ENCODE measurements at places on chromosomes 5 and 9.
A peak's percentile ranks its signal among the peaks of the same experiment; 100 is the strongest.

- no peak for ATAC-seq
Observed at GRCh38 chr9:101270302-101270701, 114.5 kb downstream of the BAAT start.

DNA sequence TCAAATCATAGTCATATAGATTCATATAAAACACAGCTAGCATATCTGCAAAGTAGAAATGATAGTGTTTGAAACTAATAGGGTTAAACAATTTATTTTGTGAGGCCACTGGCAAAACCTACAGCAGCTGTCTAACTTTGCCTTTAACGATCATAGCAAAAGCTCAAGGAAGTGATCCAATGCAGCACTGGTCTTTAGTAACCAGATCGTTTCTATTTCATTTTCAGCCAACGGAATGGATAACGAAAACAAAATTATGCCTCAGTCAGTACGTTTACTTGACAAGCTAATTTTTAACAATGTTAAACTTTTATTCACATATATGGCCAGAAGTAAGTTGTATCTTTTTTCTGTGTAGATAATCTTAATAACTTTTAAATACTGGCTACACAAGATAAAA, 17.7 kb downstream of the MLLT3 start:
- ATAC-seq = peak; percentile 75

DNA sequence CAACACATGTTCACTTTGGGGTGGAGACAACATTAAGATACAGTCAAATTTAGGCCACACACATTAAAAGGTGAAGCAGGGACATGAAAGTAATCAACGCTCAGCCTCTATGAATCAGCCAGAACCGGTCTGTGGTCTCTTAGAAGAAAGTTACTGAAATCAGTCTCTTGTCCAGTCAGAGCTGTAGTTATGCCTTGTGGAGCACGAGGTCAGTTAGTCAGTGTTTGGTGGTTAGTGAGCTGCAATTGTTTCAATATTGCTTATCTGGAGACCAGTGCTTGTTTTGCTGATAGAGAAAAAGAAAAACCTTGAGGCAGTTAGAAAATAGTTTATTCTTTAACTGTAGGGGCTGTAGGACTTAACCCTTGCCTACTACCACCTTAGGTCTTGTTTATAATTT, 157.8 kb upstream of the RASEF start:
- ATAC-seq = peak; percentile 49

- no peak for ATAC-seq
Observed at GRCh38 chr5:33212900-33213299, 227.9 kb upstream of the TARS1 start.

- ATAC-seq = no peak
Observed at GRCh38 chr9:125513303-125513667, 193.7 kb downstream of the MAPKAP1 start.

- ATAC-seq = no peak
Observed at GRCh38 chr5:23012842-23013241, 159.7 kb upstream of the CDH12 start.

GRCh38 chr9:81377921-81378320, 311.4 kb downstream of the TLE1 start:
- ATAC-seq = no peak

DNA sequence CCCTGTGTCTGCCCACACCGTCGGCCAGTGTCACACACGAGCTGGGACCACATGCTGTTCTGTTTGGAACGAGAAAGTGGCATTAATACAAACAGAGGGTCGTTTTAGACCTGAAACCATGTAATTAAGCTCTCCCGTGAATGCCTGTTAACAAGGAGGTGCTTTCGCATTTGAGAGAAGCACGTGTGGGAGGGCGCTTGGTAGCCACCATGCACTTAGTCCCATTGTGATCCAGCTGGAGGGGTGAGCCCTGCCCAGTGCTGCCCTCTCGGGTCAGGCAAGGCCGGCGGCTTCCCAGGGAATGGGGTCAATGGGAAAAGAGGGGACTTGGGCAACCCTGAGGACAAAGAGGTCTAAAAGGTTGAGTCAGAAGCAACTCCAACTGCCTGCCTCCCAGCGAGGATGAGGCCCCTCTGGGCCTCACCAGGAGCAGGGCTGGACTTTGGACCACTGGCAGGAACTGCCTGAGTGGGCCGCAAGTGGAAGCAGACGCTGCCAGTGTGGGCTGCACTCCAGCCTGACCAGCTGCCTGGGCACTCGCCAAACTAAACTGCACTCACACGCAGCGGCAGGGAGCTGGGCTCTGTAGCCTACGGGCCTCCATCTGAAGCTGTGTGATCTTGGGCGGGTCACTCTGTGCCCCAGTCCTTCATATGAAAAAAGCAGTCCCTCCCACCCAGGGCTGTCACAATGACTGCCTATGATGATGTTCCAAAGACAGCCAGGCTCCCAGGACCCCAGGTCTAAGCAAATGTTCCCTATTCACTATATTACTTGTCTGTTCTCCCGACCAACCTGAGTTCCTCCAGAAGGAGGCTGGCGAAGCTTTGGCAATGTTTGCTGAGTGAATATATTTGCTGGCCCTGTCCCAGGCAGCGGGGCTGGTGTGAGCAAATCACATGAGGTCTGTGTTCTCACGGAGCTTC, 195.7 kb downstream of the CDK5RAP2 start:
- no peak for ATAC-seq

DNA sequence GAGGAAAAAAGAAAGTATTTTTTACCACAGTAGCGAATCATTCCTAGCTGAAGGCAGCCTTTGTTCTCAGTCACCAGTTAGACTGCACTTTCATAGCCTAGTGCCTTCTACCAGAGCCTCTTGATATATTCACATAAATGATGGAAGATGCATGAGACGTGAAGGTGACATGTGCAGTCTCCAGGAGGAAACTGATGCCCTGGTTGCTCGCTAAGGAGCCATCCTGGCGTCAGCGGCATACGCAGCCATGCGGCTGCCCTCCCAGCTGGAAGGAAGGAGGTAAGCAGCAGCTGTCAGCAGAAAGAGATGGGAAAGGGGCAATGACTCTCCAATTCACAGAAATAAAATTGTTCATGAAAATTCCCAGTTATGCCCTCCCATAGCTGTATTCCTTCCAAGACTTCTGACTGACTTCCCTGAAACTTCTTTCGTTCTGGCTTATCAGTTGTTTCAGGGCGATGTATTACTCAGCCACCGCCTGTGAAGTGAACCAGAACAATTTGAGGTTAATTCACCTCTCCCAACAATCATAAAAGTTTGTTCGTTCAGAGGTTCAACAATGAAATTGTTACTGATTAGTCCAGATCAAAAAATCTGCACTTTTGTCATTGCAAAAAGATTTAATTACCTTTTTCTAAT, 331.2 kb downstream of the NR2F1-AS1 start:
- no peak for ATAC-seq

DNA sequence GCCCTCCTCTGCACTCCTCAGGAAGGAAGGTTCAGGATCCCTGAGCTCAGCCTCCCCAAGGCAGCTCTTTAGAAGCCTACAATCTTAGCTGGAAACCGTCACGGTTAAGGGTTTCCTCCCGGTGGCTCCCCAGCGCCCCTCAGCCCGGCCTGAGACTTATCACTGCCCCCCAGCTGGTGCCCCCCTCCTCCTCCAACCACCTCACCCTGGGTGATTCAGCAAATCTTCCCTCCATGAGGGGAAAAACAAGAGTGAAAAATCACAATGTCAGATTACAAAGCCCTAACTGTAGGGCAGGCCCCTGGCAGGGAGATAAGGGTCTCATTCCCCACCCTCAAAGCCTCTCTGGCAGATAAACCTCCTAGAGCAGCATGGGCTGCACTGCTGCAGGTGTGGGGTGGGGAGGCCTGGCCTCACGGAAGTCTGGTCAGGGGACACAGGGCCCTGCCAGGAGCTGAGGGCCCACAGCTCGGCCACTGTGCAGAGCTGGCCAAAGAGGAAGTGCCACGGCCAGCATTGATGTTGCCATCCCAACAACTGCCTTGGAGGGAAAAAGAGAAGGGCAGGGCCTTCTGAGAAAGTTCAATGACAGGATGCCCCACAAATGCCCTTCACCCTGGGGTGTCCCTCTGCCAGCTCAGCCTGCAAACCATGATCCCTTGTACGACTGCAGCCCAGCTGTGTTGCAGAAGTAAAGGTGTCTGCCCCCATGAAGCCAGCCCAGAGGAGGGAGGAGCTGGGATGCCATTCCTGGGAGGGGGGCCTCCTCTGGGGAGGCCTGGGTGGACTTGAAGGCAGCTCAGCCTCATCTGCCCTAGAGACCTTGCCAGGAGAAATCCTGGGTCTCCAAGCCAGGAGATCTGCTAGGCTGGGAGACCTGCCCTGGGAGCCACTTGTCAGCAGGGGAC, 25.9 kb downstream of the GFI1B start:
- no peak for ATAC-seq

GRCh38 chr5:17157916-17158529, 59.4 kb upstream of the BASP1 start:
- no peak for ATAC-seq

DNA sequence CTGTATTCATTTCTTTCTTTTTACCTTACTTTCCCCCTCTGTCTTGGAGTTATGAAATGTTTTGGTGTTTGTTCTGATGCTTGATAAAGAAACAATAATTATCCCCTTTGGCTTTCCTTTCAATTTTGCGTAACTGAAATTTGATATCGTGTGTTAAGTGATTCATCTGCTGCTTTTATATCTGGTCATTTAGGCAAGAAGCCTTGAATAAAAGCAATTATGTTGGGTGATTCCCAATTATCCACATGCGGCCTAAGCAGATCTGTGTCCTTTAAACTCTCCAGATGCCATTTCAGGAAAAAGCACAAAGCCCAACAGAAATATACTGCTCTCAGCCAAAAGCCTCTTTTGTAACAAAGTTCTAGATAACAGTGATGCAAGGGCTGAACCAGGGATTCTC, 92.8 kb downstream of the TAF11L14 start:
- no peak for ATAC-seq
